A549 treated with CpdA at 1 μM for 4 hours (cell line): ENCODE measurements at places on chromosomes 1 and 21. TPM values are rescaled to one million over a fixed set of nuclear protein-coding genes. Genes with fewer than 3 reads are reported as not detected.

IL19 gene
- not detected in 5 replicates for total RNA-seq

SLFNL1 gene
- total RNA-seq = 0.03 TPM in 1 of 5 replicates, not detected in the others

GPR25 gene
- total RNA-seq = not detected in 5 replicates

SAMSN1 gene
- not detected in 5 replicates for total RNA-seq
